ENCODE measurements at places on chromosomes 16 and 17. TPM values are rescaled to one million over a fixed set of nuclear protein-coding genes. Genes with fewer than 3 reads are reported as not detected.

DNA sequence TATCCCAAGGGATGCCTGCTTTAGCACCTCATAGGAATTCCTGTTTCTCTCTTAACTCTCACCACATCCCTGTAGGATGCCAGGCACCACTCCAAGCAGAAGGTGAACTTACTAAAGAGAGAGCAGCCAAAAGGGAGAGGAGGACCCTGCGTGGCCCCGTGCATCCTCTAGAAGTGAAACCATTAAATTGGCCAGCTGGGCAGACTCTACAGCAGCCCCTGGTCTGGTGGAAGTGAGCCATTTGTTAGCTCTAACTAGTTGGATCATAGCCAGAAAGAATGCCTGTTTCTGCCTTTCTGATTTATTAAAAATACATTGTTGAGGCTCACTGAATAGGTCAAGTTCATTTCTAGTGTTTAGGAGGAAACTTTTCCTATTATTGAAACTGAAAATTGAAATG lies 22.3 kb downstream of the TMEM11 start:
- peaks cover 4% of the 10 kb centered on the region for H3K36me3 ChIP-seq
- no peak overlapping the region for H3K27ac ChIP-seq
- H3K27me3 ChIP-seq, result no peaks in the 10 kb centered on the region
- no peak overlapping the region for H3K4me3 ChIP-seq
- peaks cover 12% of the 10 kb centered on the region for H3K4me1 ChIP-seq
- DNase-seq, result no peak

DNA sequence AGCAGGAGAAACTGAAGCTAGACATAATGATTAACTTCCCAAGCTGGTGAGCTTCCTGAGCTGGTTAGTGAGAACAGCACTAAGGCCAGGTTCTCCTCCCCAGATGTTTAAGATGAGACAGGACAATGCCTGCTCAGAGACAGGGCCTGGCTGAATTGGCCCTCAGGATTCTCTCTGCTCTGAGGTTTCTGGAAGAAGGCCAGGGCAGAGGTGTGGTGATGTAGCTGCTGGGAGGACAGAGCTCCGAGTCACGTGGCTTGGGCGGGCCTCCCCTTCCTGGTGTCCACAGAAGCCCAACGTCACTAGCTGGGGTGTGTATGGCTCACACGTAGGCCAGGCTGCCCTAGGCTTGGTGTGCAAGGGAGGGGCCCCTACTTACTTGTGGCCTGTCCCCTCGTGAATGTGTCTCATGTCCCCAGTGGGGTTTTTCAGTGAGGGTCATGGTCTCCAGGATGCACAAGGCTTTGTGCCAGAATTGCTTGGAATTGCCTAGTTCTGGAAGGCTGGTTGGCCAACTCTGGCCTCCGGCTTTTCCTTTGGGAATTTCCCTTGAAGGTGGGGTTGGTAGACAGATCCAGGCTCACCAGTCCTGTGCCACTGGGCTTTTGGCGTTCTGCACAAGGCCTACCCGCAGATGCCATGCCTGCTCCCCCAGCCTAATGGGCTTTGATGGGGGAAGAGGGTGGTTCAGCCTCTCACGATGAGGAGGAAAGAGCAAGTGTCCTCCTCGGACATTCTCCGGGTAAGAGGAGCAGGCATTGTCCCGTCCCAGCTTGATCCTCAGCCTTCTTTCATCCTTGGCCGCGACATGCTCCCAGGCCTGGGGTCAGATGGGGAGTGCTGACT lies 3.4 kb downstream of the NOD2 start:
- H3K27ac ChIP-seq, result no peak overlapping the region
- no peaks in the 10 kb centered on the region for H3K4me1 ChIP-seq
- H3K27me3 ChIP-seq, result peaks cover 19% of the 10 kb centered on the region
- no peaks in the 10 kb centered on the region for H3K36me3 ChIP-seq
- DNase-seq, result no peak

GRCh38 chr16:73350707-73351452 lies 303.0 kb upstream of the ZFHX3 start:
- no peak overlapping the region for H3K4me3 ChIP-seq
- no peak for DNase-seq
- H3K36me3 ChIP-seq, result no peaks in the 10 kb centered on the region
- H3K4me1 ChIP-seq, result peaks cover under 1% of the 10 kb centered on the region
- no peak overlapping the region for H3K27ac ChIP-seq

- no peaks in the 10 kb centered on the region for H3K27me3 ChIP-seq
- H3K27ac ChIP-seq, result no peak overlapping the region
- no peak for DNase-seq
- peaks cover 2% of the 10 kb centered on the region for H3K36me3 ChIP-seq
- no peak overlapping the region for H3K4me3 ChIP-seq
Observed at GRCh38 chr17:43800736-43801135, 20.5 kb downstream of the CFAP97D1 start.

The NPIPB2 gene
- 6.8 TPM for total RNA-seq

The NLRP1 gene
- 16.2 TPM for total RNA-seq

Measured in GM23338 (cell line).